ENCODE measurements at places on chromosomes 3 and 15. TPM values are rescaled to one million over a fixed set of nuclear protein-coding genes. Genes with fewer than 3 reads are reported as not detected.
A peak's percentile ranks its signal among the peaks of the same experiment; 100 is the strongest.

- no peak for DNase-seq
Observed at GRCh38 chr3:141272906-141273662, 41.5 kb downstream of the PXYLP1 start.

- no peak for DNase-seq
Observed at GRCh38 chr3:61702453-61702852, 141.1 kb downstream of the PTPRG start.

- DNase-seq = no peak
Observed at GRCh38 chr15:57144448-57144847, 226.0 kb downstream of the TCF12 start.

DNA sequence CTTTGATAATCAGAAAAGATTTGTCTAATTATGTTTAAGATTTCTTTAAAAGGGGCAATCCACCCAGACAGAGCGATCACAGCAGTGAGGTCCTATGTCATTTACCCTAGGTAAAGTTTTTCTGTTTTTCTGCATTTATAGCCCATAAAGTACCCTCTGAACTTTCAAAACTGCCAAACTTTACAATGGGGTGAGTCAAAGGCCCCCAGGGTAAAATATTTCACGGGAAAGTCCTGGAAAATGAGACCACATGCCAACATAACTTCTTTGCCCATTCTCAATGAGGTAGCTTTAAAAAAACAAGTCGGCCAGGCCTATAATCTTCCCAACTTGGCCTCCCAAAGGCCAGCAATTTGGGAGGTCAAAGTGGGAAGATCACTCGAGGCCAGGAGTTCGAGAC lies 53.0 kb downstream of the SUCLG2 start:
- no peak for DNase-seq

GRCh38 chr3:36941162-36941561 lies 3.7 kb downstream of the TRANK1 start:
- no peak for DNase-seq

- DNase-seq = no peak
Observed at GRCh38 chr15:93359425-93360131, 270.6 kb upstream of the RGMA start.

DNA sequence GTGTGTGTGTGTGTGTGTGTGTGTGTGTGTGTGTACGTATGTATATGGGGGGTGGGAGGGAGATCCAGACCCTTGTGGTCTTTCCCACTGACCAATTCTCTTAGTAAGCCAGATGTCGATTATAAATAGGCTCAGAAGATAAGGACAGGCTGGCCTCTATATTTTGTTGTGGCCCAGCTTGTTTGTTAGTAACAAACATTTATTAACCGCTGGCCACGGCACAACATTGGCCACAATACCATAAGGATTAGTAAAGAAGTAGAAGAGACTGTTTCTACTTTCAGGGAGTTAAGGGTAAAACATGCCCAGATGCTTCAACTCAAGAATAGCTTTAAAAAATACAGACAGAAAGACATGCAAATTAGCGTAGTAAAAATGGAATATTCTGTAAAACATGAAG lies 58.1 kb downstream of the ABHD2 start:
- DNase-seq = no peak

GRCh38 chr3:171348121-171348520 lies 112.1 kb downstream of the TNIK start:
- DNase-seq = no peak

DNA sequence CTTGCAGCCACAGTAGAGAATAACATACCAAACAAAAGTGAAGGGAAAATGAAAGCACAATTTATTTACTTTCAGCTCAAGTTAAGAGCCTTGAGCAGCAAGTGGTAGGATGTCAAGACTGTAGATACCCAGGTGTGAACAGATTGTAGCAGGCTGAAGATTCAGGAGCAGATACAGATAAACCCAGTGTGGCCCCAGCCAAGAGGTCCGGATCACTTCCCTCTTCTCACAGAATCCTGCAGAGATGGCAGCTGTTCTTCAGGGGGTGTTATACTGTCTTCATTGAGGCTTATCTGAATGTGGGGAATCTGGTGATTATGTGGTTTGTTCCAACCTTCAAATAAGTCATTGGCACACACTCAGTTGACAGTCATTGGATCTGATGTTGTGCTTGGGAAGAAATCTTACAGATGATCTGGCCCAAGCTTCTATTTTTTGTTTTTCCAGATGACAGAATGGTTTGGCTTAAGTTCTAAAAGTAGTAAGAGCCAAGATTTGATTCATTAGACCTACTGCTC lies 2.2 kb downstream of the STARD9 start:
- DNase-seq = no peak

DNA sequence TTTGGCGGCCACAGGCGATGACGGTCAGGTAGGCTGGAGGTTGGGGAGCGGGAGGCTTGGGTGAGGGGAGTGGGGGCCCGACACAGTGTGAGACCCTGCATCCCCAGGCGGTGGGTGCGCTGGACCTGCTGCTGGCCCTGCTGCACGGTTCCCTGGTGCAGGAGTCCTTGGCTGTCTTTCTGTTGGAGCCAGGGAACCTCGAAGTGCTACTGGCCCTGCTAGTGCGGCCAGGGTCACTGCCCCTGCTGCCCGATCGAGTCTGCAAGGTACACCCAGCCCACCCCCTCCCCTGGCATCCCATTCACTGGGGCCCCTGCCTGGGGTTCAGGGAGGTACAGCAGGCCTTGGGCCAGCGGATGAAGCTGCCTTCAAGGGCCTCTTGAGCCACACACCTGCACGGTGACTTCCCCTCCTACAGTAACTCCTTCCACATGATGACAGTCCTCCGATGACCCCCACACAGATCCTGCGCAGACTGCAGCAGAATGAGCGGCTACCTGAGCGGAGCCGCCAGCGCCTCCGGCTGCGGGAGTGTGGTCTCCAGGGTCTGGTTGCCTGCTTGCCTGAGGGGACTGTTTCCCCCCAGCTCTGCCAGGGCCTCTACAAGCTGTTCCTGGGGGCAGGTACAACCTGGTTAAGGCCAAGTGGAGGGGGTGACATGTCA lies 19.5 kb downstream of the NBEAL2 start:
- peak; percentile 47 for DNase-seq

DNA sequence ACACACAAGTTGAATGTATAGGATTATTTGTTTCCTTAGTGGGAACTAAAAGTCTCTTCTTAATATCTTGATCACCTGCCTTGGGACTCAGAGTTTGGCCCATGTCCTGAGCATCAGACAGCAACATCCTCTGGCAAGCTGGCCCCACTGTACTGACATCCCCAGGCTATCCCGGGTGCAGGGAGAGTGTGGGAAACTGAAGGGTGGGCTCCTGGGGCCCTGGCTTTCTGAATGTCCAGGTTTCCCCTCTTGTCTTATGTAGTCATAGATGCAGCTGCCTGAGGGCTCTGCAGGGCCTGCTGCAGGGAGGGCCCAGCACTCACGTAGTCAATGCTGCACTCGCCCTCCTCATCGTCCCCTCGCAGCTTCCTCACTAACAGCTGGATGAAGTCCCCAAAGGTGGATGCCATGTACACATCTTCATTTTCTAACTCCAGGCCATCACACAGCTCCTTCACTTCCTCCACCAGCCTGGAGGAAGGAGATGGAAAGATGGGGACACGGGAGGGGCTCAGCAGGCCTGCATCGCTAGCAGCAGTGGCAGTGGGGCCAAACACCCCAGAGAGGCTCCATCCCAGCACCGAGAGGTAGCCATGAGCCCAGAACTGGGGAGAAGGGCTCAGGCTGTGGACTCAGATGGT lies 42.8 kb downstream of the ALDH1L1 start:
- peak; percentile 24 for DNase-seq

- no peak for DNase-seq
Observed at GRCh38 chr15:99321468-99321867, 70.2 kb downstream of the LRRC28 start.

DNA sequence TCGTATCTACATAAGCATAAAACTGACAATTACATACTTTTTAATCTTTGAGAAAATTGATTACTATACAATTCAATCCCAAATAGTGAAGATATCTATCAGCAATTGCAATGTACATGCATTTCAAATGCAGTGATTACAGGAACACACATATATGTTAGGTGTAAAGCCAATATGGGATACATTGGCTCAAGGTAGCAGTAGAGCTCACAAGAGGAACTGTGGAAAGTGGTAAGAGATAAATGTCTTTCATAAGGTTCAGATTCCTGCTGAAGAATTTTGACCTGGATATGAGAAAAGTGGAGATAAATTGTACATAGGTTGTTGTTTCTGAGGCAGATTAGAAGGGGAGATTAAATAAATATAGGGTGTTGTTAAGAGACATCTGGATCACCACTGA lies 1280.5 kb downstream of the OTOL1 start:
- no peak for DNase-seq

Gene FAM43A
- total RNA-seq = 19.4 TPM

Gene THSD4
- 143 TPM for total RNA-seq

Gene BTLA
- total RNA-seq = 0.99 TPM

Gene ZNF80
- 0.15 TPM for total RNA-seq

Gene AHSG
- total RNA-seq = not detected

Gene CAV3
- total RNA-seq = not detected

Gene THPO
- total RNA-seq = 1.2 TPM
